ENCODE measurements at places on chromosomes 13 and 19.

DNA sequence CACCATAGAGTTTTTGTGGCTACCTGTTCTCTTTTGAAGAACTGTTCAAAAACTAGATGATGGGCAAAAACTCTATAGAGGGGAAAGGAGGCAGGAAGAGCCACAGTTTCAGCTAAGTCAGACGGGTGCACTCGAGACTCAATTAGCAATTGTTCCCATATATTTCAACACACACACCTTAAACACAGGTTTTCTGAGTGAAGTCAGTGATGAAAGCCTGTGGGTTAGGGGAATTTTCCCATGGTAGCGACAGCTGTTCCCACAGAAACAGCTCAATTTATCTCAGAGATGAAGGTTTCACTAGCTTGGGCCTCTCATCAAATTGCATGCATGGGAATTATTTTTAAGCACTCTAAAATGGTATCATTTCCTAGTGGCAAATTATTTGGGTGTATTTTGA, 143.4 kb downstream of the ZIC5 start:
- DNase-seq, result no peak

DNA sequence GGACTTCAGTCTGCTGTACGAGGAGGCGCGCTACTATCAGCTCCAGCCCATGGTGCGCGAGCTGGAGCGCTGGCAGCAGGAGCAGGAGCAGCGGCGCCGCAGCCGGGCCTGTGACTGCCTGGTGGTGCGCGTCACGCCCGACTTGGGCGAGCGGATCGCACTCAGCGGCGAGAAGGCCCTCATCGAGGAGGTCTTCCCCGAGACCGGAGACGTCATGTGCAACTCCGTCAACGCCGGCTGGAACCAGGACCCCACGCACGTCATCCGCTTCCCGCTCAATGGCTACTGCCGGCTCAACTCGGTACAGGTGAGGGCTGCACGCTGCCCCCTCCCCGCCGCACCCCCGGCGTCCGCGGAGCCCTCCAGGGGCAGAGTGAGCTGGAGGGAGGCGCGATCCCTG, 14.6 kb downstream of the KCTD15 start:
- no peak for DNase-seq

- DNase-seq, result no peak
Observed at GRCh38 chr13:87536899-87537298, 134.3 kb upstream of the SLITRK5 start.

DNA sequence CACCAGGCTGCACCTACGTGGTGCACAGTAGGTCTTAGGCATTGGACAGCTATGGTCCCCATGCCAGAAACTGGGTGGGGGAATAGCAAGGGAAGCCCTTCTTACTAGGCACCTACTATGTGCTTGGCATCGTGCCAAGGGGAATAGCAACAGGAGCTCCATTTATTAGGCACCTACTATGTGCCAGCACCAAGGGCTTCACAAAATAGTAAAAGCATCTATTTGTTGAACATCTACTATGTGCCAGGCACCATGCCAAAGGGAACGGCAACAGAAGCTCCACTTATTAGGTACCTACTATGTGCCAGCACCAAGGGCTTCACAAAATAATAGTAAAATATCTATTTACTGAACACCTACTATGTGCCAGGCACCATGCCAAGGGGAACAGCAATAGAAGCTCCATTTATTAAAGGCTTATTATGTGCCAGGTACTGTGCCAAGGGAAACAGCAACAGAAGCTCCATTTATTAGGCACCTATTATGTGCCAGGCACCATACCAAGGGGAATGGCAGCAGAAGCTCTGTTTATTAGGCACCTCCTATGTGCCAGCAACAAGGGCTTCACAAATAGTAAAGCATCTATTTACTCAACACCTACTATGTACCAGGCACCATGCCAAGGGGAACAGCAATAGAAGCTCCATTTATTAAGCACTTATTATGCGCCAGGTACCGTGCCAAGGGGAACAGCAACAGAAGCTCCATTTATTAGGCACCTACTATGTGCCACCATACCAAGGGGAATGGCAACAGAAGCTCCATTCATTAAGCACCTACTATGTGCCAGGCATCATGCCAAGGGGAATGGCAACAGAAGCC, 108.5 kb downstream of the PTPRS start:
- DNase-seq, result no peak

GRCh38 chr13:98954313-98954712, 23.6 kb downstream of the DOCK9 start:
- DNase-seq, result no peak

DNA sequence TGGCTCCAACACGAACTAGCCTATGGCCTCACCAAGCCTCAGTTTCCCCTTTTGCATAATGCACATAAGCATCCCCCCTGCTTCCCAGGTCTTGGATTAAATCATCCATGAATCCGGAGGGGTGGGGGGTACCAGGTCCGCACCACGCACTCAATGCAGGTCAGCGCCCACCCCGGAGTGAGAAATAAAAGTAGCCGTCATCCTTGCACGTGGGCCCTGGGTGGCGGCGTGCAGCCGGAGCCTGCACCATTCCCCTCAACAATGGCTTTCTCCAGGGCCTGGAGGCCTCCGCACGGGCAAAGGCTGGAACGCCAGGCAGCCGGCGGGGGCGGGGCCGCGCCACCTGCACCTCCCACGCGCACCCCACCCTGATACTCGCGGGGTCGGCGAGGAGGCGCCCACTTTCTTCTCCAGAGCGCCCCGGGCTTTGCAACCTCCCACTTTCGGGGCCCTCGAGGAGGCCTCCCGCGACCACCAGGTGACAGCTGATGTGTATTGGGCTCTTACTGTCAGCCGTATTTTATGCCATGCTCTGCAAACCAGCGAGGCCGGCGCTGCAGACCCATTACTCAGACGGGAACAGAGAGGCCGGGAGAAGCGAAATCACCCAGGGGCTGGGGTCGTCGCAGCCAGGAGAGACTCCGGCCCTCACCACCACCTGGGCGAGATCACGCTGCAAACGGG, 767 bp upstream of the GADD45B start:
- DNase-seq, result peak; percentile 90

GRCh38 chr19:58364146-58364545, 1.6 kb upstream of the ZNF497 start:
- DNase-seq, result no peak

DNA sequence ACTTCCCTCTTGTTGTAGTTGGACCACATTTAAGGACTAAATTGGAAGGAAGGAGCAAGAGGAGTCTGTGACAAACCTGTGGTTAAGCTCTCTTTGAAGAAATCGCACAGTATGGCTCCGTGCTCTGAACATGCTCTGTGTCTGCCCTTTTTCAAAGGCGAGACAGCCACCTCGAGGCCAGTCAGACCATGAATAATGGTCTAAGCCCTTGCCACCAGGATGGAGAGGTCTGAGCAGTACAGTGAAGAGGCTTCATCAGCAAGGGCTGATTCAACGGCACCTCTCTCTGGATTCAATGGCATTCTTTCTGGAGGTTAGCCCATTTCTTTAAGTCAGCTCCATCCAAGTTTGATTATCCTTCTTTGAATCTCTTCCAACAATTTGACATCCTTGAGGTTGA, 30.9 kb downstream of the FAM216B start:
- peak; percentile 24 for DNase-seq

DNA sequence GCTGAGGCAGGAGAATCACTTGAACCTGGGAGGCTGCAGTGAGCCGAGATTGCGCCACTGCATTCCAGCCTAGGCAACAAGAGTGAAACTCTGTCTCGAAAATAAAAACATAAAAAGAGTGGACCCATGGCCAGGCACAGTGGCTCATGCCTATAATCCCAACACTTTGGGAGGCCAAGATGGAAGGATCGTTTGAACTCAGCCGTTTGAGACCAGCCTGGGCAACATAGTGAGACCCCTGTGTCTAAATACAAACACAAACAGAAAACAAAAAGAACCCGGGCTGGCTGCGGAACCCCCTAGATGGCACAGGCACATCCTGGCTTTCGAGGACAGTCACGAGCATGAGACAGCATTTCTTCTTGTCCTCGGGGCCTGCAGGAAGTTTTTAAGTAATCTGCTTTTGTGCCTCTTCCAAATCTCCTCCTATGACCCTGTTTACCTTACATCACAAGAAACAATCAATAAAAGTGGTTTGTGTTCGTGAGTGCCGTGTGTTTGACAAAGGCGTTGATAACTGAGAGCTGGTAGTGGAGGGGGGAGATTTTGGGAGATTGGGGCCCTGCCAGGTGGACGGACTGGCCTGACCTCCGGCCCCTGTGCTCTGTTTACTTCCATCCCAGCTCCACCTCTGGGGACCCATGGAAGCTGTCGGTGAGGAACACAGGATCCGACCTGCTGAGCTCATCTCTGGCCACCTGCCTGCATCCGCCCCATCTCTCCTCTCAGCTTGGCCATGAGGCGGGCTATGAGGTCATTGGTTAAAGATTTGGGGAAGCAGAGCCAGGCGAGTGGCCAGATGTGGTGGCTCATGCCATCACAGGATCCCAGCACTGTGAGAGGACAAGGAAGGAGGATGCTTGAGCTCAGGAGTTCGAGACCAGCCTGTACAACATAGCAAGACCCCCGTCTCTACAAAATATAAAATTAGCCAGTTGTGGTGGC, 5.9 kb upstream of the GDF15 start:
- DNase-seq, result no peak

DNA sequence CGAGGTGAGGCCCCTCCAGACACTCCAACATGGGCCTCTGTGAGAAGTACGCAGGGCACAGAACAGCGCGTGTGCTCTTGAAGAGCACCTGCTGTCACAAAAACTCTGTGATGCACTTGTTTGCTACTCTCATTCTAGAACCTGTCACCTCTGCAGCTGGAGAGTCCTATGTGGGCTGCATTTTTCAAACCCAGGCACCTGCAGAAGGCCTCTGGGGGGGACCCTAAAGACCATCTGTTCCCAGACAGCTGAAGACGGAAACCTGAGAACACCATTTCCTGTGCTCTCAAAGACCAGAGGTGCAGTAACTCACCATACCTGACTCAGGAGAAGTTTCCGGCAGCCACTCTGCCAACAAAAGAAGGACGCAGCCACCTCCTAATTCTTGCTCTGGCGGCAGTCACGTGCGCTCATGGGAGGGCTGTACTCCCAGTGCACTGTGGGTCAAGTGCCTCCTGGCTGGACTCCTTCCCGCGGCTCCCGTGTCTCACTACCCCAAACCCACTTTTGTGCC, 28.1 kb downstream of the RANBP3 start:
- peak; percentile 67 for DNase-seq

DNA sequence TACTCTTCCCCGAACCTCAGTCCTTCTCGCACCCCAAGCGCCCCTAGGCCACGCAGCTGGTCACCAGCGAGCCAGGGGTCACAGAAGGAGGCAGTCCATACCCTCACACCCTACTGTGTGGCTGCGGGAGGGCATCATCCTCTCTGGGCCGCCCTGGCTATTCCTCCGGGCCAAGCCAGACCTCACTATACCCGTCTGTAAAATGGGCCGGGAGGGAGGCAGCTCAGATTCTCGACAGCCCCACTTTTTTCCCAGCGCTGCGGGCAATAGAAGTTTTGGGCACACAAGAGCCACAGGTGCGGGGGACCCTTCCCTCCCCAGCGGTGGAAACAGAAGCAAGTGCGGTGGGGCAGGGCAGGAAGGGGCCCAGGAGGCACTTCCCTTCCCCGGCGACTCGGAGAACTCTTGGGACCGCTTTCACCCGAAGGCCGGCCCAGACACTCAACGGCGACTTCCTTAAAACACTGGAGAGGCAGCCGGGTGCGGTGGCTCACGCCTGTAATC, 5.6 kb upstream of the ARRDC2 start:
- DNase-seq, result peak; percentile 31

DNA sequence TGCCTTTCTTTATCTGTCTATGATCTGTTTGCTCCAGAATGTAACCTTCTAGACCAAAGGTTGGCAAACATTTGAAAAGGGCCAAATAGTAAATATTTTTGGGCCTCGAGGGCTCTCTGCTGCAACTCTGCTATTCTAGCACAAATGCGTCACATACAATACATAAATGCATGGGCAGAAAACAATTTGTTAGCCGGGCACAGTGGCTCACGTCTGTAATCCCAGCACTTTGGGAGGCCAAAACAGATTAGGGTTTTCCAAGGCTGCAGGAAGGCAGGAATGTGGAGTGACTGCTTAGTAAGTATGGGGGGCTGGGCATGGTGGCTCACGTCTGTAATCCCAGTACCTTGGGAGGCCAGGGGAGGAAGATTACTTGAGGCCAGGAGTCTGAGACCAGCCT, 21.9 kb upstream of the EVI5L start:
- DNase-seq, result no peak

GRCh38 chr13:98672947-98673613, 79.4 kb downstream of the SLC15A1 start:
- peak; percentile 66 for DNase-seq

DNA sequence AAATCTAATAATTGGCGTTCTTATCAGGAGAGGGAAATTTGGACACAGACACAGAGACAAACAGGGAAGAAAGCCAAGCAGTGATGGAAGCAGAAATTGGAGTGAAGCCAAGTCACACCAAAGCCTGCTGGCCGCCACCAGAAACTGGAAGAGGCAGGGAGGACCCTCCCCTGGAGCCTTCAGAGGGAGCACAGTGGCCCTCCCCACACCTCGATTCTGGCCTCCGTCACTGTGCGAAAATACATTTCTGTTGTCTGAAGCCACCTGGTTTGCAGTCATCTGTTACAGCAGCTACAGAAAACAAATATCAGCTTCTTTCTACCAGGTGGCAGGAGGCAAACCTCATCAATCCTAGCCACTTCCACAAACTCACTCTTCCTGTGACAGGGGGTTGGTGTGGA, 8.3 kb upstream of the TLE6 start:
- DNase-seq, result no peak

DNA sequence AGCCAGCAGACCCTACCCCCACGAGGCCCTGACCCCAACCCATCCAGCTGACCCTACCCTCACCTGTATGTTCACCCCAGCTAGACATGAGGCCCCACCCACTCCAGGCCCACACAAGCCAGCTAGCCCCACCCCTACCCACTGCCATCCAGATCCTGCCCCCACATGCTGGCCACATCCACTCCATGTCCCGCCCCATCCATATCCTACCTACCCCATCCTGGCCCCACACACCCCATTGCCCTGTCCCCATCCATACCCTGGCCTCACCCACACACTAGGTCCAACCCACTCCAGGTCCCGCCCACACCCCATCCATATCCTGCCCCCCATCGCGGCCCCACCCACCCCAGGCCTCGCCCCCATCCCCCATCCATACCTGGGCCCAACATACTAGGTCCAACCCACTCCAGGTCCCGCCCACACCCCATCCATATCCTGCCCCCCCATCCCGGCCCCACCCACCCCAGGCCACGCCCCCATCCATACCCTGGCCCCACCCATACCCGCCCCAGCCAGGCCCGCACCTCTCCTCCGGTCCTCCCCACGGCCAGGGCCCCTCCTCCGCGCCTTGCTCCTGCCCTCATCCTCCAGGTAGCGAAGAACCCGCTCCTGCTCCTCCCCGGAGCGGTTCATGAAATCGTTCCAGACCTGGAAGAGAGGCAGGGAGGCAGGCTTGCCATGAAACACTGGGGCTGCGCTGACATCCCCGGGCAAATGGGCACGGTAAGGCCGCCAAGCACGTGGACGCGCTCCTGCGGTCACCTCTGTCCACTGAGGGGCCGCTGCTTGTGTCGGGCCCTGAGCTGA, 7.2 kb downstream of the RNU6-9 start:
- peak; percentile 67 for DNase-seq

DNA sequence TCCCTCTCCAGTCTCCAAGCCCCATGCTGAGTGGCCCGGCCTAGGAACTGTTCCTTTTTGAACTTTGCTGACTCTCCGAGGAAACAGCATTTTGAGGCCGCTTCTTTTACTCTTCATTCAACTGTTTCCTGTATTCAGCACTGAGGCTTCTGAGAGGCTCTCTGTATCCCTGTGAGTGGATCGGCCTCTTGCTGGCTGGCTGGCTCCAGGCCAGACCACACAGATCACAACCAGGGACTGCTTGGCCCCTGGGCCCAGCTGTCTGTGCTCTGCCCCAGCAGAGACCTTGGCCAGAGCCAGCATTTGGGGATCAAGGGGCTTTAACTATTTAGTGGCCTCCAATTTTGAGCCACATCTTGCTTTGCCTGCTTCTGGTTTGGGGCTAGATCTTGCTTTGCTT, 75.6 kb upstream of the KL start:
- no peak for DNase-seq
